ENCODE measurements at places on chromosomes 1 and 21. TPM values are rescaled to one million over a fixed set of nuclear protein-coding genes. Genes with fewer than 3 reads are reported as not detected.

DNA sequence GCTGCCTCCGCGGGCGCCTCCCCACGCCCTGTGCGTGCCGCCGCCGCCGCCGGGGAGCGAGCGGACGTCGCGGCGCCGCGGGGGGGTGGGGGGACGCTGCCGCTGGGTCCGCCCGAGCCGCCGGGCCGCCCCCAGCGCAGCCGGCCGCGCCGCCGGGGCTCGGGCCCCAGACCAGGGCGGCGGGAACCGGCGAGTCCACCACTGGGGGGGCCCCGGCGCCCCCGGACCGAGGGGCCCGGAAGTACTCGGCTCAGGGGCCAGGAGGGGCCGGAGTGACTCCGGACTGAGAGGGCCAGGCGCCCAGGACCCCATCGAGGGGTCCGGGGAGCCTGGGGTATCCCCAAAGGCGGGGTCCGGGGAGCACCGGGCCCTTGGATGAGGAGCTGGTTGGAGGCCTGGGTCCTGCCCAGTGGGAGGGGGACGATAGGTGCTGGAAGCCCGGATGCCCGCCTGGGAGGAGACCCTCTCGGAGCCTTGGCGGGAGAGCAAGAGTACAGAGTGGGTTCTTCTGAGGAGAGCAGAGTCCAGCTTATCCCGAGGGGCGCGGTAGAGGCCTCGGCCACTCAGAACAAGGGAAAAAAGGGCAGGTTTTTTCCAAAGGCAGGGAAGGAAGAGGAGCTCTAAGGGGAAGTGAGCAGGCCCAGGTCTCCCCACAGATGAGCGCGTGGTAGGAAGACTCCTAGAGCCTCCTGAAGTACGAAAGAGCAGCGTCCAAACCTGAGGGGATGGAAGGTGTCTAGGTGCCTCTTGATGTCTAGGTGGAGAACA is 556 bp downstream of the GMEB1 start:
- no peak for DNase-seq

DNA sequence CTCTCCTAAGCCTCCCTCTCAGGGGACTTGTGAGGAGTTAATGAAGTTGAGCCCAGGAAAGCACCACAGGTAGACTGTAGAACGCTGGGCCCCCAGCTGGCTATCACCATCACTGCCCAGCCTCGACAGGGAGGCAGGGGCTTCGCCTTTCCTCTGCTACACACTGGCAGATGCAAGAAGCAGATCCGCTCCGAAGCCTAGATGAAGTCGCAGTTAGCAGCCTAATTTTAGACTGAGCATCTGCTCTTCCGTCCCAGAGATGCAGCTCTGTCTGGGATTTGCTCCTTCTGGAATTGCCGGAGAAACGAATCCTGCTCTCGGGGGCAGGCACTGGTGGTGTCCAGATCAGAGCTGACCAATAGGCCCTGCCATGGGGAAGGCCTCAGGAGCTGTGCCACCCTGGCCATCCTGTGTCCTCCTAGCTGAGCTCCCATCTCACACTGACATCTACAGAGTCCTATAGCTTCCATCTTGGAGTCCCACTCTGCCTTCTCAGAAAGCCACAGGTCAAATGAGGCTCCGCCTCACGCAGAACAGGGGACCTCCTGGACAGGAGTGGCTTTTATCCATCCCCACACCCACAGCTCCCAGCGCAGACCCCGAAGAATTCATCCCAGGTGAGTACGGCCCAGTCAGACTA is 186.8 kb upstream of the EDN2 start:
- DNase-seq: no peak

GRCh38 chr1:147434921-147435320 is 106.4 kb upstream of the BCL9 start:
- DNase-seq: no peak

DNA sequence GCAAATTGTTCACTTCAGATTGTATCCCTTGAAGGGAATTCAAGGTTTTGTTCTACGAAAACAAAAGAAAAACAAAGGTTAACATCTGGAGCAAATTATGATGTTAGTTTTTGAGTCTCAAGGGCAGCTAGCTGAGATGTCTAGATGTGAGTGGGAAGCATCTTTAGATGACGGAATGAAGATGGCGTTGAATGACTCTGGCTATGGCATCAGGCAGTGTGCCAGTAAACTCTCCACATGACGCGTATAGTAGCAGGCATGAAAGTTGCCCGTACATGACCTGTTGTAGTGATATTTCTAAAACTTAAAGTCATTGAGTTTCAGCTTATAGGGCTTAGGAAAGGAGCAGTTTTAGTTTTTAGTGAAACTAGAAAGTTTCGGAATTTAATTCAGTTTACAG is 12.3 kb upstream of the SDC3 start:
- no peak for DNase-seq

DNA sequence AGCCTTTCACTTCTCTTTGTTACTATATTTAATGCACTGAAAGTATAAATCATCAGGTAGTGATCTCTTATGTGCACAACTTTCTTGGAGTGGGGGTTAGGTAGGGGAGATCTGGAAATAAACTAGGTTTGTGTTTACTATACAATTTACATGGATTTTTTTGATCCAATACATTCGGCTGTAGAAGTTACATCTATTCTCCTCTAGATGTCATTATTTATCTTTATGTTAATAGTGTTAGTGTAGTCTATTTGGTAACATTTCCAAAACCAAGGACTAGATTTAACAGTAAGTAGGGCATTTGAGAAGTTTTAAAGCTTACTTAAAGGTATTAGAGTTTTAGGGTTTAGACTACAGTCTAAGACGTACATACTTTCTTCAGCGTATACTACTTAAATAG is 5.4 kb downstream of the VPS45 start:
- no peak for DNase-seq

GRCh38 chr1:176617881-176618280 is 154.9 kb downstream of the PAPPA2 start:
- DNase-seq: no peak

DNA sequence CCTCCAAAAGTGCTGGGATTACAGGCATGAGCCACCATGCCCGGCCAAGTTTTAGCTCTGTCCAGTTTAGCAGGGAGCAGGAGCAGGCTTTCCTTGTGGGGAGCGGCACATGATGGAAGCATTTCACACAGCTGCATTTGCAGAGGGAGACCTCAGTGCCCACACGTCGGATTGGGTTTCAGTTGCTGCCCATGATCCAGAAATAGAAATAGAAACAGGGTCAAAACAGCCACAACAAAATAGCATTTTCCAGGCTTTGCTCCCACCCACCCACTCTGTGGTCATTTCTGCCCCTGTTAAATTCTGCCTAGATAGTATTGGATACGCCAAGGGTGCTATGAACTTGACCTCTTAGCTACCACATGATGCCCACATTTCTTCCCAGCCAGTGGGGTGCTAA is 128.4 kb downstream of the CNIH3 start:
- DNase-seq: no peak

DNA sequence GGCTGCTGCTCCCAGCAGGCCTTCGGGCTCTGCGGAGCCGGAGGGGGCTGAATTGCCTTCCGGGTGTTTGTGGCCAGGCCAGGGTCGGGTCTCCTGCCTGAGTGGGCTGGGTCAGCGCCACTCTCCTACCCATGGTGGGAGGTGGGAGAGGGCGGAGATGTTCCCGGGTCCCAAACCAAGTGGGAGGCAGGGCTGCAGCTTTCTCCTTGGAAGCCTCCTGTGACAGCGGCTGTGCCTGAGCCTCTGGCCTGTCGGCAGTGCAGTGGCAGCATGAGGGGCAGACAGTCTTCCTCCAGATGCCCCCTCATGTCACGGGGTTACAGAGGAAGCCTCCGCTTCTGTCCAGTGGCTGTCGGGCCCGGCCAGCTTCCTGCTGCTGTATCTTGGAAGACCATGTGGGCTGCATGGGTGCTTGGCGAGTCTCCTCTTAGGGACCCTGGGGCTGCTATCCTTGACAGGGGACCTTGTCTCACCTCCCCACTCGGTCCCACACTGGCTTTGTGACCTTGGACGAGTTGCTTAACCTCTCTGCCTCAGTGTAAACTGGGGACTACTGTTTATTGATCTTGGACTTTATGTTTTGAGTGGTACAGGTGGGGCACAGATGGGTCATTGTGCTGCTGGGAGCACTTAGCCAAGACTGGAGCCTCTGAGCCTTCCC is 4.3 kb downstream of the SKI start:
- DNase-seq: no peak

DNA sequence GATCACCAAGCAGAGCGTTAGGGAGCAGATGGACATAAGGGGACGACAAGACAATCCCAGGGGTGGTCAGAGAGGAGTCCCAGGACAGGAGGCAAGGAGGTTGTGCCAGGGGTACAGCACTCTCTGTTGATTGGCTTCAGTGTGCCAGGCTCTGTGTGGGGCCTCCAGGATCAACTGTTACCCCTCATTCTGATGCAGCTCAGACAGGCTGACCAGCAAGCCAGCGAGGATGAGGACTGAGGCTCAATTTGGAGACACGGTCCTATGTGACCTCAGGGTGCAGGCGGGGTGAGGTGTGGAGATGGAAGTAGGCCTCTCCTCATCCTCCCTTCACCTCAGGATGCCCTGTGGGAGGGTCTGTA is 4.0 kb downstream of the HYI start:
- DNase-seq: no peak

DNA sequence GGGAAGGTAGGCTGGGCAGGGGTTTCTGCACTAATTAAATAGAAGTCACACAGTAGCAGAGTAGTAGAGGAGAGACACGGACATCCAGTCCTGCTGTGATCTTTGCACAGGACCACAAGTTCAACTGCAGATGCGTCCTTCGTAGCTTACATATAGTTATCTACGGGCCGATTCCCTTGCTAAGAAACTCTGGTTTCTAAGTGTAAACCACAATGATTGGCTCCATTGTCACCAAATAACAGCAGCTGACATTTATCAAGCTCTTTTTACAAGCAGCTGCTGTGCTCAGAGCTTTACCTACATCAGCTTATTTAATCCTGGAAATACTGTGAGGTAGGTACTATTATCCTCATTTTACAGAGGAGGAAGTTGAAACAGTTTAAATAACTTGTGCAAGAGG is 3.1 kb downstream of the SLC45A3 start:
- DNase-seq: no peak

- DNase-seq: no peak
These were observed 98.4 kb downstream of the EBNA1BP2 start for GRCh38 chr1:43073490-43074230.

DNA sequence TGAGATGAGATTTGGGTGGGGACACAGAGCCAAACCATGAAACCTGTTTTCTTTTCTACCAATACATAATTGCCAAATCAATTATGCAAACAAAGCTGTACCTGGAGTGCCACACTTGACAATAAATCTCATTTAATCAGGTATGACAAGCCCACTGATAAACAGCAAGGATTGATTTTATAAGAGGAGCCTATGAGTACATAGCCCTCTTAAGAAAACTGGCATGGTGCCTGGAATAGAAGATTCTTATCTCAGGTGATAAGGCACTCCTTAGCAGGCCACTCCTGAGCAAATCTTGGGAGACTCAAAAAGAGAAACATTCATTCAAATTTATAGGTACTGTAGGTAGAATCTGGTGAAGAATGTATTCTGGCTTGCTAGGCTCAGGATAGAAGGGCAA is 28.6 kb upstream of the PDE4B start:
- DNase-seq: no peak

- no peak for DNase-seq
These were observed 4.0 kb upstream of the SMIM12 start for GRCh38 chr1:34863501-34863900.

- no peak for DNase-seq
These were observed 2.4 kb downstream of the TMEM125 start for GRCh38 chr1:43272161-43272560.

GRCh38 chr21:28459193-28459592 is 533.5 kb downstream of the LTN1 start:
- DNase-seq: no peak

DNA sequence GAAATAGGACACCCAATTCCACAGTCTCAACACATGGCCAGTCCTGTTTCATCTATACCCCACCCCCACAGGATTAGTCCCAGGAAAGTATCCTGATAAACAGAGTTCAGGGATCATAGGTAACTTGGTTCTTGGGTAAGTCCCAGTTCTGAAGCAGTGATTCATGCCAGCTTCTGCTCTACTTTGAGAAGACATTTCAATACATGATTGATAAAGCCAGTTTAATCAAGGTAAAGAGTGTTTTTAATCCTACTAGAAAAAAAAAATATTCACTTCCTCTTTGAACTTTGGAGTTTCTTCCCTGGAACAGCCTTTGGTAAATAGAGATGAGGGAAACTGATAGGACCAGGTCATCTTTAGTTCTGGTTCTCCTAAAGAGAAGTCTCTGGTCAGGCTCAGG is 142.4 kb downstream of the TLR5 start:
- DNase-seq: no peak

- no peak for DNase-seq
These were observed 19.3 kb downstream of the TP73 start for GRCh38 chr1:3671371-3672180.

The ANKRD34A gene
- 1.4 TPM for polyA plus RNA-seq

The VWA1 gene
- polyA plus RNA-seq: 214 TPM

The CFH gene
- 411 TPM for polyA plus RNA-seq

The SLC22A15 gene
- 1.5 TPM for polyA plus RNA-seq

The GBP2 gene
- polyA plus RNA-seq: 153 TPM

The IGSF3 gene
- 6.3 TPM for polyA plus RNA-seq

The S100A8 gene
- polyA plus RNA-seq: 128 TPM
